ENCODE measurements at places on chromosomes 7 and 10.

- no peak for DNase-seq
These were observed 40.8 kb upstream of the INSIG1 start for GRCh38 chr7:155256761-155257481.

GRCh38 chr10:119207713-119208552 lies 562 bp downstream of the GRK5 start:
- DNase-seq, result peak; percentile 62

DNA sequence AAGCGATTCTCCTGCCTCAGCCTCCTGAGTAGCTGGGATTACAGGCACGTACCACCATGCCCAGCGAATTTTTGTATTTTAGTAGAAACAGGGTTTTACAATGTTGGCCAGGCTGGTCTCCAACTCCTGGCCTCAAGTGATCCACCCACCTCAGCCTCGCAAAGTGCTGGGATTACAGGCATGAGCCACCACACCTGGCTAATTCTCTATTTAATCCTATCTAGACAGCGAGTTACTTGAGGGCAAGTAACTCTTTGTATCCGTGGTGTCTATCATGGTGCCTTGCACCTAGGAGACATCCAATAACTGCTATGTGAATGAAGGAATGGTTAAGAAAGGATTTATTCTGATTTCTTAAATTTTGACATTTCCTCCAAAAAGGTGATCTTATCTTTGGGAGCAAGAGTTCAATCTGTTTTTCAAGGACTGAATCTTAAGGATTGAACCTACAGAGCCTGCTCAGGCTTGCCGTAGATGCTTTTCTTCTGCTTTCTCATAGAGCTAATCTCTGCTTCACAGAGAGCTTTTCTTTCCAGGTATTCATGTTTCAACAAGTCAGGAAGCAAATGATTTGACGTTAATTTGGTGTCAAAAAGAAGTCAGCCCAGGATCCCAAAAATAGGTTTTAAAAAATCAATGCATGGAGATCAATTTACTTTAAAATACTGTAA lies 101.6 kb downstream of the CUL2 start:
- DNase-seq, result no peak

DNA sequence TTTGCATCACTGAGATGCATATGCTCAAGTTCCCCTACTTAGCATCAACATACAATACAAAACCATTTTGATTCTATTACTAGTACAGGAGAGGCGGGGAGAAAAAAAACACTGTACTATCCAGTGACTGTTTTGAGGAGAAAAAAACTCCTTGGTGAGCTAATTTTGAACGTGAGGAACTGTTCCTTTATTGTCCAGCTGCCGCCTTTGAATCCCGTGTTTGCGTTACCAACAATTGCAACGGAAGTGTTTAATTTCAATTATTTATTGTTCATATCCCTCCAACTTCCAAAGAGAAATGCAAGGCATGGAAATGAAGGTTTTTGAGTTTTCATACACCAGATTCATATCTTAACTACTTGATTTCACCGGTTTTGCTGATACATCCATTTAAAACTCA lies 66.4 kb upstream of the ARHGAP21 start:
- DNase-seq, result no peak
